Stimulated activated naive CD4-positive, alpha-beta T cell treated with Interleukin-2 at 50 U/mL for 16 hours (primary cell): ENCODE measurements at places on chromosomes 5 and 9.
A peak's percentile ranks its signal among the peaks of the same experiment; 100 is the strongest.

- DNase-seq: no peak
These were observed 20.9 kb upstream of the NEUROG1 start for GRCh38 chr5:135556620-135557019.

DNA sequence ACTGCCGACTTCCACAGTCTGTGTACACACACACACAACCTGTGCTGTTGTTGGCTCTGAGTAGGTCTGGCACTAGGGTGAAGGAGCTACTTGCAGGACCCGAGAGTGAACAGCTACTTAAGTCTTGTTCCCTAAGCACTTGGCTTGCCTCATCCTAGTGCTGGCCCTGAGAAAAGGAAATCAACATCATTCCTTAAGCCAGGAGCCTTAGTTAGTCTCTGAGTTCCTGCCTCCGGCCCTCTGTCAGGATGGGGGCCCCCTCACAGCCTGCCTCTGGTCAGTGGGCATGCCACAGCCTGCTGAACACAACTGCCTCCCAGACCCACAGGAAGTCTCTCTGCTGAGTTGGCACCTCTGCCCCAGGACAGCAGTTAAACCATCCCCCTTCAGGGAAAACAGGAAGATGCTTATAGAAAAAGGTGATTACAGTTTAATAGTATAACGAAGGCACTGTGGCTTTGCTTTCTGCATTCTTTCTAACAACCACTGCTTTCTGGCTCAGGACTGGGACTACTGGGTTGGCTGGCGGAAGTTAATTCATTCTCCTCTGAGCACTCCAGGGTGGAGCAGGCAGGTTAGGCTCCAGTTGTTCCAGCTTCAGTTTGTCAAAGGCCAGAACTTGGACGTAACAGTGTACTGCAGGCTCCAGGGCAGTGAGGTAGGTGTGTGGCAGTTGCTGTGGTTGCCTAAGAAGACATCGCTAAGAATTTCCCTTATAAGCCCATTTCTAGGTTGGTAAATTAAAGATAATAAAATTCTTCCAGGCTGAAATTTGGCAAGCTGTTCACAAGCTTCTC lies 2.8 kb downstream of the MAMDC2 start:
- DNase-seq: no peak

DNA sequence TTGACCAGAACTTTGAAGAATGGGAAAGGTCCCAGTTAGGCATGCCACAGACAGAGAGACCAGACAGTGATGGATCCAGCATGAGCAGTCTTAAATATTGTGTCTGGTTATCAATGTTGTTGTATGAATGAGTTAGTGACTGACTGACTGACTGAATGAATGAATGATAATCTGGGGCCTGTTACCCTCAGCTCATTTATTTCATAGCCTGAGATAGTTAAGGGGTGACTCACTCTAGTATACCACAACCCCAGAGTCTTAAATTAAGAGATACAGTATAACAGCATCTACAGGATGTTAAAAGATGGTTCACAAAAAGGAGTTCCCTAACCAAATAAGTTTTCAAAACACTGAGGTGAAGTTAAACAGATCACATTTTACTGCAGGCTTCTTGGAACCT lies 133.5 kb downstream of the SGCD start:
- no peak for DNase-seq

- no peak for DNase-seq
These were observed 103.9 kb downstream of the ESM1 start for GRCh38 chr5:54881286-54882005.

- DNase-seq: peak; percentile 35
These were observed 7.1 kb upstream of the KLF9 start for GRCh38 chr9:70421272-70422180.

- DNase-seq: no peak
These were observed 46.4 kb upstream of the CTNNA1 start for GRCh38 chr5:138706655-138707480.

DNA sequence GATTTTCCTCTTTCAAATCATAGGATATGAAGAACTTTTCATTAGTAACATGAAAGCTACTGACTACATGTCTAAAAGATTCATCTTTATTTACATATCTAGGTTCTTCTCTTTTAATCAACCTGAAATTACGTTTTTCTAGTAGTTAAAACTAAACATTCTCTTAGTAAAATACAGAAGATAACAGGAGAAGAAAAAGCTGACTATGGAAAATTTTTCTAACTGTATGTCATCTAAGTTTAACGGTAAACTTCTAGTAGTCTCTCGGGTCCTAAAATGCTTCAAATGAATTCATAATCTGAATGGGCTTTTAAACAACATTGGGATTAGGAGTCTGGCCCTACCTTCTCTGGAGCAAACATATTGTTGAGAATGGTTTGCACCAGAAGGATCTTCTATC lies 151.9 kb downstream of the PDE4D start:
- no peak for DNase-seq

DNA sequence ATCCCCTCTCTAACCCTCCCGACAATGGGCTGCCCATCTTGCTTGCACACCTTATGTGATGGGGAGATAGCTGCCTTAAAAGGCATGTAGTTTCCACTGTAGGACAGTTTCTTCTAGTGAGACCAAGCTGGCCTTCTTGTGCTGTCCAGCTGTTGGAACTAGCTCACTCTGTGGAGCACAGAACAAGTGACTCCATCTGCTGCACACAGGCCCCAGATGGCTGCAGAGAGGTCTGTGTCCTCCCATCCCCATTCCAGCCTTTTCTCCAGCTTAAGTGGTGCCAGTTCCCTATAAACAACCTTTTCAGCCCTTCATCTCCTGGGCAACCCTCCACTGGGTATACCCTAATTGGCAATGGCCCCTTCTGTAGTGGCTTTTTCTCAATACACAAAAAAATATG lies 18.7 kb upstream of the PSD2 start:
- DNase-seq: no peak

DNA sequence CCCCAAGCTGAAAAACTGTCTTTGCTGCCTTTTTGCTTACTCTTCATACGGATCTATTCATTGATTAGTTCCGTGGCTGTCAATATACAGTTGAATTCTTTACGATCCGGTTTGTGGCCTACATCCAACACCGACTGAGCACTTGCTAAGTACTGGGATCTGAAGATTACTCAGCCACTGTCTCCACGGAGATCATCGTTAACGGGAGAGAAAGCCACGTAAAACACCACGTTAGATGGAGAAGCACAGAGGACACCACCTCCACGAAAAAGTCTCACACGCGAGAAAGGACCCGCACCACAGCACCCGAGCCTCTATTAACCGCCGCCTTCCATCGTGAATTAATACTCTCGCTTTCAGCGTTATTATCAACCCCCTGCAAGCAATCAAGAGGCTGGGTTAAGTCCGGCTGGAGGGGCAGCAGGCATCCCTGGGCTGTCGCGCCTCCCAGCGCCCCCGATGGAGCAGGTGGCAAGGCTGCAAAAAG lies 650 bp downstream of the ELP1 start:
- no peak for DNase-seq

DNA sequence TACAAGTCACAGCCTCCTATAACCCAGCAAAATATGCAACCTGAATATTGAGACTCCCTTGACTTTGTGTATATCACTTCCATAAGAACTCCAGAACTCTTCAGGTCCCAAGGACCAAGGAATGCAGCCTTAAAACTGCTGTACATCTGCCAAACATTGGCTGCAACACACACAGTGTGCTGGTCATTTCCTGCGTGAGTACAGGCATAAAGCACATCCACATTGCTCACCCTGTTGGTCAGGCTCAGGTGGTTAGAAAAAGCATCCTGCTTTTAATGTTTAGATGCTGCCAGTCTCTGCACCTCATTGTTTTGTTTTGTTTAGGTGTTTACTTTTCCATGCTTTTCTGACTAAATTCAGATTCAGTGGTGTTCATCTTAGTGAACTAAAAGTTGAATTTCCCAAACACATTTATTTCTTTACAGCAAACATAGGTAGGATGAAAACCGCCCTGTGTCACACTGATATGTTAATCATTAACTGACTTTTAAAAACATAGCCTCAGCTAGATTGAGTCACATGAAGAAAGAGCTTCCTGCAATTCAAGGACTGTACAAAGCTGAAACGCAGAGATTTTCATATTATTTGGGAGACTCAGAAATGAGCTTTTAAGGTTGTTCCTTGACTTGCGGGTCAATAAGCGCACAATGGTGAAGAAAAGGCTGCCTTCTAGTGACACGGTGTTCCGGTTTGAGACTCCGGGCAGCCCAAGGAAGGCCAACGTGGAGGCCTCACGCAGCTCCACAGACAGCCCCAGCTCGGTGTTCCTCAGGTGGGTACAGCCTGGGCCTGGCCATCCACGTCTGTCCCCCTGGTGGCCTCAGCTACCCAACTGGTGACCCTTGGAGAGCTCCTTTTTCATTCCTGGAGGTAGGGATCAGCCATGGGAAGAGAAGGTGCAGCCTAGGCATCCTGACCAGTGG lies 52.2 kb upstream of the GRAMD2B start:
- no peak for DNase-seq

DNA sequence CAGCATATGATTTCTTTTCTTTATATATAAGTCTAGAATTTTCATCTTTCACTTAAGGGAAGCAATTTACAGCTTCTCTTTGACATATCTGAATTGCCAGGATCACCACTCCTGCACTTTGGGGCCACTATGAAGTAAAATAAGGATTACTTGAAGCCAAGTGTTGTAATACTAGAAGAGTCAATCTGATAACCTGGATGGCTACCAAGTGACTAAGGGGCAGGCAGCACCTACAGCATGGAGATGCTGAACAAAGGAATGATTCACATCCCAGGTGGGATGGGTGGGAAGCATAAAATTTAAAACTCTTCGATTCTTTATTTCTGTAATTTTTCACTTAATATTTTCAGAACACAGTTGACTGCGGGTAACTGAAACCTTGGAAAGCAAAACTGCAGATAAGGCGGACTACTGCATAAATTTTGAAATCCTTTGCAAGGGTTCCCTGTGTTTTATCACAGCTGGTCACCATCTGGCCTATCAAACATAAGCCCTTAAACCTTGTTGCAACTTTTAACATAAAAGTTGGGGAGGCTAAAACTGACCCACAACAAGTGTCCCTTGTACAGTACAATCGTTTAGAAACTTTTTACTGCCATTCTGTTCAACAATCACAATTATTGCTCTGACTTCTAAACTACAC lies 31.2 kb downstream of the NR3C1 start:
- DNase-seq: no peak

GRCh38 chr5:14245132-14245925 lies 102.2 kb downstream of the TRIO start:
- no peak for DNase-seq
